ENCODE measurements at places on chromosomes 7 and 10. TPM values are rescaled to one million over a fixed set of nuclear protein-coding genes. Genes with fewer than 3 reads are reported as not detected.

DNA sequence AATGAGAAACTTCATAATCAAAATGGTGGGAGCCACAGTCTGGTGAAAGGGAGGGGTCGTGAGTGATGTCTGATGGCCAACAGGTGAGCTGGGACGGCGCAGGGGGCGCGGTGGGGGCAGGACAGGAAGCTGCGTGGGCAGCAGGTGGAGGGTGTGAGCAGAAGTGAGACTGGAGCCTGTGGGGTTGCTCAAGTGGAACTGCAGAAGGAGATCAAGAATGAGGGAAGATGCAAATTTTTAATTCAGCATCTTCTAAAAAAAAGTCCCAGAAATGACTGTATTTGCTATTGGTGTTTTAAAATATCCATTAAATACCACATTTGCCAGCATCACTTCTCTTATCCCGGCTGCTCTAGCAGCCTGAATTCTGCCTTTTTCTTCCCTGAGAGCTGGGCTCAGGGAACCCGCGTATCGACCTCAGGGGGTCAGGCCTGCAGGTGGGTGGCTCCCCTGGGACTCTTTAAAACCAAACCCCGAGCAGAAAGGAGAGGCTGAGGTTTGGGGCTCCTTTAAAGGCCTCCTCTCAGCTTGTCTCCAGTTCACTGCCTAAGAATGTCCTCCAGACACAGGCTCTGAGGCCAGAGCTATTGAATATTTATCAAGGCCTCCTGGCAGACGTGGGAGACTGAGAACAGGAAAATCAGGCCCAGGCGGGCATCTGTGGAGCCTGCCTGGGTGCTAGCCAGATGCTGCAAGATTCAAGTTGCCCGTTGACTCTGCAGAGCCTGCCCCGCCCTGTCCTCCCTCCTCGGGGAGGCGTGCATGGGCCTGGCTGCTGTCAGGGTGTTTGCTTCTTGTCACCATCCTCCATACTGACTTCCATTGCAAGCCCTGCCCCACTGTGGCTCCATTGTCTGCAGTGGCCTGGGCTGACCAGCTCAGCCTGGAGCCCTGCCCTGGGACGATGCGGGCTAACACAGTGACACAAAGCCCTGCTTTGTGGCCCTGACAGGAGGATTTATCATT lies 53.9 kb downstream of the SYPL1 start:
- peak; percentile 87 for ATAC-seq

GRCh38 chr10:35341521-35341920 lies 5.2 kb downstream of the CCNY start:
- no peak for ATAC-seq

Gene MBL2
- not detected for total RNA-seq

DNA sequence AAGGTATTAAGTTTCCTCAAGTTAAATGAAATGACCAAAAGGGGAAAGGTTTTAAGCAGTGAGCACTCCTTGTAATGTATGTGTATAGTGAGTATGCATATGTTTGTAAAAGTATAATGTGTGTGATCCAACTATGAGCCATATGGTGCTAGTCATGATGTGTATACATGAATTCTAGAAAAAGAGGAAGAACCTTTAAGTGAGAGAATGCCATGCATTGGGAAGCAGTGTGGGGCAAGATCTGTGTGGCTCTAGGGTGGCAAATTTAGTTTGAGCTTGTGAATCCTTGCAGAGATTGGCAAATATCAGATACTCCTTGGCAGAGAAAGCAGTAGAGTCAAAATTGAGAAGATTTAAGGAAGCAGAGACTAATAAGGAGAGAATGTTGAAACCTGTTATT lies 435.0 kb downstream of the AUTS2 start:
- no peak for ATAC-seq

Gene CALN1
- total RNA-seq = 0.24 TPM

GRCh38 chr7:111864291-111864976 lies 302.1 kb upstream of the IMMP2L start:
- no peak for ATAC-seq
